ENCODE measurements at places on chromosomes 3 and 15. TPM values are rescaled to one million over a fixed set of nuclear protein-coding genes. Genes with fewer than 3 reads are reported as not detected.

The TMEM207 gene
- not detected for total RNA-seq

The CCDC50 gene
- total RNA-seq: 31.0 TPM

The ZIC4 gene
- not detected for total RNA-seq

The ERICH6 gene
- total RNA-seq: 0.21 TPM

The ZNF80 gene
- total RNA-seq: 1.2 TPM

The IQCF5 gene
- total RNA-seq: not detected

The SUSD5 gene
- total RNA-seq: under 0.01 TPM

The GOLIM4 gene
- total RNA-seq: 3.6 TPM

The IL17RD gene
- under 0.01 TPM for total RNA-seq

The ACTRT3 gene
- not detected for total RNA-seq

The IL12A gene
- 4.1 TPM for total RNA-seq

The GOLGA8G gene
- not detected for total RNA-seq

The GPR87 gene
- total RNA-seq: not detected

The GATM gene
- total RNA-seq: 2.3 TPM

The GOLGA8O gene
- 3.7 TPM for total RNA-seq

The SPTSSB gene
- 0.31 TPM for total RNA-seq

The CASR gene
- 1.2 TPM for total RNA-seq

The ZNF502 gene
- total RNA-seq: 1.6 TPM

The CFAP100 gene
- total RNA-seq: not detected

The SENP7 gene
- total RNA-seq: 37.2 TPM

The PIERCE2 gene
- total RNA-seq: 0.31 TPM

The P2RY14 gene
- 2.3 TPM for total RNA-seq

The DNAH12 gene
- 0.63 TPM for total RNA-seq

The THAP10 gene
- total RNA-seq: 0.10 TPM

The PLA2G4D gene
- not detected for total RNA-seq

The C3orf70 gene
- total RNA-seq: not detected

The SUCNR1 gene
- 0.94 TPM for total RNA-seq

The GOLGA6L4 gene
- 0.42 TPM for total RNA-seq

Data from mononuclear cell (primary cell).